HuH-7.5 (cell line): ENCODE measurements at places on chromosomes 1 and 21.

GRCh38 chr1:36863500-36863899 is 170.8 kb downstream of the GRIK3 start:
- no peak for DNase-seq

- DNase-seq, result no peak
Measured at GRCh38 chr1:11248169-11248568, 14.2 kb downstream of the MTOR start.

DNA sequence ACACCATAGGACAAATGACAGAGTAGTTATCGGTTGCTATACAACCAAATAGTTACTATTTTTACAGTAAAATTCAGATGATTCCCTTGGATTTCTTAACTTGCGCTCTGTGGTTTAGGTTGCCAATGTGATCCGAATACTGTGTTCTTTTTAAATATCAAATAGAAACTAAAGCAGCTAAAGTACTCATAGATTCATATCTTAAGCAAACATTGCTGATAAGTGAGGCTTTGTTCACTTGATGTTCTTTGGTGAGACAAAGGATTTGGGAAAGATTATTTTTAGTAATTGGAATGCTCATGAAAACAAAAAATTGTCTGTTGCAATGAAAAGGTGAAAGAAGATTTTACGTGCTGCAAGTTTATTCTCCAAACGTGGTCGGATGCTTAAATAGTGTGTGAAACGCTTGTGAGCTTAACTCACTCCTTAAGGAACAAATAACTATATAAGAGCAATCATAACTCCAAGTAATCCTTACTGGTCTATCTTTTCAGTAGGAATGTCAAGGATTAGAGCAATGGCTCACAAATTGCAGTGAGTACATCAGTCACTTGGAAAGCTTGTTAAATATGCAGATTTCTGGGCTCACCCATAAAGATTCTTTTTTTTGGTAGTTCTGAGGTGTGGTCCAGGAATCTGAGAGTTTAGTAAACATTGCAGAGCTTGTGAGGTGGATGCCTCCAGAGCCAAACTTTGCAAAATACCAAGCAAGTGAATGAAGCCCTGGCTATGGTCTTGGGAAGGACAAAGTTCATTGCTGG is 31.8 kb upstream of the PDC start:
- DNase-seq, result no peak

- no peak for DNase-seq
Measured at GRCh38 chr1:19089524-19089923, 120.5 kb downstream of the UBR4 start.

- DNase-seq, result no peak
Measured at GRCh38 chr1:218139761-218140160, 145.3 kb upstream of the RRP15 start.

DNA sequence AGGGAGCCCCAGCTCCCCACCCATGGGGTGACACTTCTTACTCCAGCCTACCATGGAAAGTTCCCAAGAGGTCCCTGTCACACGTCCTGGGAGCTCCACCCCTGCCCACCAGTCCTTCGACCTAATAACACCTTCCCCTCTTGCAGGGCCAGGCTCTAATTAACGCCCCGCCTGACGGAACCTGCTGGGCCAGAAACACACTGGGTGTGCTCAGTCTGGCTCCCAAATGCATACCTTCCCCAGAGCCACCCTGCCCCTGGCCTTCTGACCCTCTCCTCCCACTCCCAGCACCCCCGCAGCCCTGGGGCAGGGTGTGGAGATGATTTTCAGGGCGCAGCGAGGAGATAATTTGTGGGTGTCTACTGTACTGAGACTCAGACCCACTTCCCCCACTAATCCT is 20.6 kb downstream of the PGLYRP3 start:
- no peak for DNase-seq
